ENCODE measurements at places on chromosomes 1 and 21.

DNA sequence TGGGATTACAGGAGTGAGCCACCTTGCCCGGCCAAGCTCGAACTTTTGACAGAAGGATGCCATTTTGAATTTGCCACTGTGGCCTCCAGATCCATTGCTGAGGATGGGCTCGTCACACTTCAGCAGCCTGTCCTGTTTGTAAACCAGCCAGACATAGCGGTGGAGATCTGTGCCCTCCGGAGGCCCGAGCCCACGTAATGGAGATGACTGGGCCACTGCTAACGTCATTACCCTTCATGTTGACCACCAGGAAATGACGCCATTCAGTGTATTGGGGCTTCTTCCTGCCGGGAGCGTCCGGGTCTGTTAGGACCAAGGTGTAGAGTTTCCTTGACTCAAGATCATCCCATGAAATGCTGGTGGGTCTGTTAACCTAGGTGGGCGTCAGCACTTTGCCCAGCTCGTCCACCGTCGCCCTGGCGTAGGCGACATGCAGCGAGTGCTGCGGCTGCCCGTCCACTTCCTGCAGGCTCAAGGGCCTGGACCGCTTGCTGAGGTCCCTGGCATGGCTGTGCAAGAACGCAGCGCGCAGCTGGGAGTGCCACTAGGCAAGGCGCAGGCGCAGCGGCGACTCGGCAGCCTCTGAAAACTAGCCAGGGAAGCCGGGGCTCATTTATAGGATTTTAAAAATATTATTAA is 40.8 kb downstream of the PTPRC start:
- DNase-seq = no peak

DNA sequence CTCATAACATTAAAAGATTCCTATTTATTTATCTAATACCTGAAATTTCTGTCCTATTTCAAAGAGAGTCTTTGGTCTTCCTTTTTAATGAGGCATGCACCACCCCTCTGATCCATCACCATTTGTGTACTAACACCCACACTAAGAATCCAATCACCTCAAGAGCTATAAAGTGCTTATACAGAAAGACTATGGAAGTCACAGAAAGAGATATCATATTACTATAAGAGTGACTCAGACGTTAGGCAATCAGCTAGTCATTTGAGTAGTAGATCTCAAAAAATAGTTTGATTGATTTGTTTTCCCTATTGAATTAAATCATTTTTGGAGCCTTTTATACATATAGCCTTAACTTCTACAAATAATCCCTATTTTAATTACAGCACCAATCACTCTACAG is 46.1 kb downstream of the NME7 start:
- no peak for DNase-seq

DNA sequence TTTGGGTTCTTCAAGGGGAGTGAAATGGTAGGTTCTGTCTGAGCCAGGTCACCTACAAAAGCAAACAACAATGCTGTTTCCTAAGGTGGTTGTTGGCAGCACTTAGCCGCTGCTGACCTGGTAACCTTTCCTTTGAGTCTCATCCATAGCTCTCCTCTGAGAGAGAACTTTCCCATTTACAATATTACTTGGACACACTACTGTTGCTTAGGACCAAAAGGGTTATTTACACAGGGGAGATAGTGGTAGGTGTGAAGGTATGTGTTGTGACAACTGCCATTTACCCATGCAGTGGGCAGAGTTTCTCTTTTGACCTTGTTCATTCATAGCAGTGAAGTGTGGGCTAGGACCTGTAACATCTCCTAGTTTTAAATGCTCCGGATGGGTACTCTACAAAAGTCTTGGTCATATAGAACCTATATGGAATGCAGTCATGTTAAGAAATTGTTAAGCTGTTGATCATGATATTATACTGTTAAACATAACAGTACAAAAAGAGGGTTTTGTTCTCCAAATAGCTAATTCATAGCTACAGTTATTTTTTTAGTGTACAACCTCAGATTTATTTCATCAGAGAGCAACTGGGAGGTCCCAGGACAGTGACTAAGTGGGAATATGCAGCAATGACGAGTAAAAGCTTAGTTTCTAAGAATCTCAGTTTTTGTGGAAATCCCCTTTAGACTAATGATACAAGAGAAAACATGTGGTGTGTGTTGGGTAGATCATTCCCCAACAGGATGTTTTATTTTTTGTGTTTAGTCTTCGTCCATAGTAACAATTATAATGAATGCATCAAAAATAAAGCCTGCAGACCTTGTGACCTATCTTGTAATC is 219.7 kb downstream of the NFIA start:
- no peak for DNase-seq

DNA sequence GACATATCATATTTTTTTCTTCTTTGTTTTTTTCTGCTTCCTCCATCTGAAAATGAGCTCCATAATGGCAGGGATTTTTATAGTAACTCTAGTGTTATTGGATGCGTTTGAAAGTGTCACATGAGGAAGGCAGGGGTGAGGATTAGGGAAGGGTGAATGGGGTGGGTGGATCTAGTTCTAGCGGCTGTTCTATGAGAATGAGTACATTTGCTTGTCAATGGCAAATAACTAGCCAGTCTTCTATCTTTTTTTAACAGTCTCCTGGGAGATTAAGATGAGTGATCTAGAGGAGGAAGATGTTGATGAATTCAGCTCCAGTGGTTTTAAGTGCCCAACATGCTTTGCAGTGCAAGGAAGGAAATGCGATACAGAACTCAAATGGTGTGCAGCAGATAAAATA is 5.8 kb downstream of the OR14I1 start:
- no peak for DNase-seq

GRCh38 chr1:245128381-245129101 is 26.2 kb upstream of the KIF26B start:
- no peak for DNase-seq

GRCh38 chr1:50970509-50970887 is 453 bp downstream of the CDKN2C start:
- DNase-seq = no peak

- no peak for DNase-seq
Measured at GRCh38 chr1:53299233-53299632, 28.6 kb downstream of the LRP8 start.

- no peak for DNase-seq
Measured at GRCh38 chr1:79113836-79114235, 107.3 kb upstream of the ADGRL4 start.

GRCh38 chr1:94259635-94260289 is 22.4 kb upstream of the ARHGAP29 start:
- DNase-seq = no peak

Data from stimulated activated CD4-positive, alpha-beta T cell treated with anti-CD3 and anti-CD28 coated beads, Interleukin-12 subunit alpha, Interleukin-12 subunit beta, amount 100 ng/mL, for 48 hours (primary cell).